ENCODE measurements at places on chromosomes 2 and 18.

DNA sequence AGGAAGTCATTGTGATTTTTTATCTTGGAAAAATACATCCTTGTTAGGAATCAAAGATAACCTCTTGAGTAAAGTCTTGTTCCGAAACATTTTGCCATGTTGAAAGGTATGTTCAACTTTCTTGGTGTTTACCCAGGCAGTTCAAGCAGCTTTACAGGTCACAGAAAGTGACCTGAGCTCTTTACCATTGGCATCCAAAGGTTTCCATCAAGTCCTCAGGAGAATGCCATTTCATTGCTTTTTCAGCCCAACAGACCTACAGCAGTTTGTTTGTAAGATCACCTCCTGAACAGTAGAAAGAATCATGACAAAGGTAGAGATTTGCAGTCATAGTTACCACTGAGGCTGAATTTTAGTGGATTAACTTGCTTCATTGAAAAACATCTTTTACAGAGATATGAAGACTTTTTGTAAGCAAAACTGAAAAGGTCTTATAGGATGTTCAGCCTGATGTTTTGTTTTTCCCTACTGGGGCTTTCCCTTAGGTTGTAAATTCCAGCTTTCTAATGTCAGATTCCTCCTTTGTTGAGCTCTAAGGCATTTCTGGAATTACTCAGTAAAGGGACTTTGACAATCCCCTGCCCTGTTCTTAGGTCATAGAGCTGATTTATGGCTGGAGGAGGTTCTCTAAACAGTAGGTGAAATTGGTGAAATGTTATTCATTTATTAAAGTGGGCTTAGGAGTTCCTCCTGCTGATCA is 236.8 kb upstream of the RBMS1 start:
- DNase-seq = no peak

- DNase-seq = no peak
These were observed 58.7 kb downstream of the GBX2 start for GRCh38 chr2:236109473-236109872.

DNA sequence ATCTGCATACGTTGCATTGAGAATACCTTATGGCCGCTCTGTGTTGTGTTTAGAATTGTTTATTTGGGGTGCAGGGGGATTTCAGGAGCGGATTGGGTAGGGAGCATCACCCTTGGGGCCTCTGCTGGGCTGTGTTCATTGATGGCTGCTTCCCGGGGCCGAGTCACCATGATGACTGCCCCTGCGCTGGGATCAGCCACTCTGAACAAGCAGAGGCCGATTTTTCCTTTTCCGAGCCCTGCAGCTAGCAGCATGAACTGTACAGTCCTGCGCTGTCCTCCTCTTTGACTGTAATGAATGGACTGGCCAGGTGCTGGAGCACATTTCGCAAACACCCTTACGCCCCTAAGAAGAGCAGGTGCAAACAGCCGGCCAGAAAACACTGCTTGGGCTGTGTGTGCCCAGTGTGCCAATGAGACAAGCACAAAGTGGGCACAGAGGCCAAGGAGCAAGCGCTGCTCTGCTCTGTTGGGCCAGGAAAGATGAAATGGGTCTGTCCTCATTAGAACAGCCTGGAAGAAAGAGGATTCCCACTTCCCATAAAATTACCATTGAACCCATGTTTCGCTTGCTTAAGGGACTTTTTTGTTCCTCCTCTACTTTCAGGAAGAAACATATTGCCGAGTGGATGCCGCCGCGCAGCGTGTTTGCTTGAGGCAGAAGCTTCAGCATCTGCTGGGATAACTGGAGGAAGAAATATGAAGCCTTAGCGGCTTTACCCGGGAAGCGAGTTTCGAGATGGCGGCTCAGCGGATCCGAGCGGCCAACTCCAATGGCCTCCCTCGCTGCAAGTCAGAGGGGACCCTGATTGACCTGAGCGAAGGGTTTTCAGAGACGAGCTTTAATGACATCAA is 82.7 kb downstream of the SH3BP4 start:
- DNase-seq = no peak

- no peak for DNase-seq
These were observed 282.0 kb downstream of the RPRM start for GRCh38 chr2:153196378-153197058.

DNA sequence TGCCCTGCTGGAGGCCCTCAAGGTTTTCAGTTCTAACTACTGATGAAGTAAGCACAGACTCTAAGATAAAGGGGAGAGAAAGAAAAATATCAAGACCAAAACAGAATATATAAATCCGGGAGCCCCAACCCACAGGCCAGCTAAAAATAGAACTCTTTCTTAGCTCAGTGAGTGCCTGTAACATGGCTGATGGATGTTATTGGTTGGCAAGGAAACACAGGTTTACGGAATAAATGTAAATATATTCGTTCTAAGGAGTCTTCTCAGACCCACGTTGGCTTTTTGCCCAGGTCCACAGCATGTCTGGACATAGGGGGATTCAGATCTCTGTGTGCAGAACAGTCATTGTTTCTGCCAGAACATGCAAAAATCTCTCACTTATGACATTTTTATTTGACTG is 139.0 kb upstream of the SERPINE2 start:
- DNase-seq = no peak

DNA sequence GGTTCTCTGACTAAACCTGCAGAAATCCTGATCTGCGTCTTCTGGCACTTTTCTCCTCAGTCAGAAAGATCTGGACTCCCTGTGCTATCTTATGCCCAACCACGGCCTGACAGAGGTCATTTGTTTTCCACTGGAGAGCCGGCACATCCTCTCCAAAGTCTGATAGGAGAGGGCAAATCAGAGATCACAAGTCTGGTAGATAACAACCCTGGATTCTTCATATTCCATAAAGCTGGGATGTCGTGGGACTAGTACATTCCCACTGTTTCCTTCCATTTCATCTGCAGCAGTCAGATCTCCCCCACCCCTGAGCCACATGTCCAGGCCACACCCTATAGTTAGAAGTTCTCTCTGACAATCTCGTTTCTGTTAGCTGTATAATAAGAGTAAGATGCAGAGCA is 157.0 kb downstream of the MGAT5 start:
- DNase-seq = no peak

GRCh38 chr2:191012845-191013681 is 908 bp downstream of the STAT1 start:
- DNase-seq = no peak

GRCh38 chr2:217749008-217749407 is 253.8 kb downstream of the TNS1 start:
- no peak for DNase-seq

GRCh38 chr2:146986161-146986560 is 858.7 kb upstream of the ACVR2A start:
- DNase-seq = no peak

GRCh38 chr2:216713691-216714336 is 18.5 kb upstream of the IGFBP5 start:
- no peak for DNase-seq

DNA sequence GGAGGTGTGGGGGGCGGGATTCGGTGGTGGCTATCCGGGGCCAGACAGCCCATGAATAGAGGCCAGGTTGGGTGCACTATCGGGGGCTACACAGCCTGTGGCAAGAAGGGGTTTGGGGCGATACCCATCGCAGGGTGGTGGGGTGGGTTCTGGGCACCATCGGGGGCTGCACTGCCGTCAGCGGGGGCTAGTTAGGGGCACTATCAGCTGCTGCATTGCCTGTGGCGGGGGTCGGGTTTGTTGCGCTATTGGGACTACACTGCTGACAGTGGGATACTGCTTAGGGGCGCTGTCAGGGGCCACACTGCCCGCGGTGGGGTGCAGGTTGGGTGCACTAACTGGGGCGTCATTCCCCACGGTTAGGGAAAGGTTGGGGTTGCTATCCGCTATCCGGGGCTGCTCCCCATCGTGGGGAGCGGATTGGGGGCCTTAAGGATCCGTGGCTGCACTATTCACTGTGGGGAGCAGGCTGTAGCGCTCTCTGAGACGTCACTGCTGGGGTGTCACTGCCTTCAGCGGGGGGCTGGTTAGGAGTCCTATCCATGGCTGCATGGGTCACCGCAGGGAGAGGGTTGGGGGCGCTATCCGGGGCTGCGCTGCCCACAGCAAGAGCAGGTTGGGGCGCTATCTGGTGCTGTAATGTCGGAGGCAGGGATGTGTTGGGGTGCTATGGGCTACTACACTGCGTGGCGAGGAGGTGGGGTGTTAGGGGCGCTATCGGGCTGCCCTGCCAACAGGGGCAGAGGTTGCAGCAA is 76.5 kb upstream of the SLC35G4 start:
- no peak for DNase-seq

GRCh38 chr2:95029898-95030341 is 4.4 kb downstream of the MAL start:
- DNase-seq = no peak

DNA sequence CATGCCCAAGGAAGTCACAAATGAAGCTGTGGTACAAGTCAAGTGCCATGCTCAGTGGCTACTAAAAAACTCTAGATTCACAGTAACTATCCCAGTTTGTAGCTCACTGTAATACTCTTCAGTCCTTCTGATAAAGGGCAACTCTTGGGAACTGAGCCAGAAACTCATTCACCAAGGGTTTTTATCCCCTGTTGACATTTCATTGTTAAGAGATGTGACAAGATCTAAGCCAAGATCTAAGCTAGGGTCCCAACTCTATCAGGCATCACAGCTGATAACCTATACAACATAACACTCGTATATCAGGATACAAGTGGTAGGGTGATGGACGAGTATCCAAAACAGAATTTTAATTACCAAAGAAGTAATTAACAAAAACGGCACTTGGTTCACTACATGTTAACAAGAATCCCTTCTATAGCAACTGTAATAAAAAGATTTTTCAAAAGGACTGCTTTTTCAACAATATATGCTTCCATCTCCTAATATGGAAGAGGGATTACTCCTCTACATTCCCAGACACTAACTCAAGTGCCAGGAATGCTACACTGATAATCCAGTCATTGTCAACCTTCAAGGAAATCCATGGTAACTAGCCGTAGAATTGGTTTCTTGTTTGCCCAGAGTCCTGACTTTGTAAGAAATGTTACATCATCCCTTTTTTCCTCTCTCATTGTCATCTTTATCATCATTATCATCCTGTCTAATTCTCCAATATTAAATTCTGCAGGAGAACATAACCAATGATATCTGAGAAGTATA is 111.7 kb downstream of the CDH2 start:
- DNase-seq = no peak

DNA sequence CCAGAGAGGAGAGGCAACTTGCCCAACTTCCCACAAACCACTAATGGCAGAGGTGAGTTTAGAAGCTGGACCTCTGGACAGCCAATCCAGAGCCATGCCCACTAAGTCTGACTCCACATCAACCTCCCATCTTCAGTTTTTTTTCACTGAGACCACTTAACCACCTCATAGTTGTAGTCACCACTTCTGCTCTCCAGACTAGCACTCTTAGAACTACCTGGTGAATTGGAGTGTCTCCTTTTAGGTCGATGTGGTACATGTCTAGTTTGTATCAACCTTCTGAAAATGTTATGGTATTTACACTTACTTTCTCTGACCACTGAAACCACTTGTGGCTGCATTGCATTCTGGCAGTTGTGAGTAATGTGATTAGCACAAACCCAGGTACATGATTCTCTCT is 743.6 kb upstream of the FANCL start:
- no peak for DNase-seq

DNA sequence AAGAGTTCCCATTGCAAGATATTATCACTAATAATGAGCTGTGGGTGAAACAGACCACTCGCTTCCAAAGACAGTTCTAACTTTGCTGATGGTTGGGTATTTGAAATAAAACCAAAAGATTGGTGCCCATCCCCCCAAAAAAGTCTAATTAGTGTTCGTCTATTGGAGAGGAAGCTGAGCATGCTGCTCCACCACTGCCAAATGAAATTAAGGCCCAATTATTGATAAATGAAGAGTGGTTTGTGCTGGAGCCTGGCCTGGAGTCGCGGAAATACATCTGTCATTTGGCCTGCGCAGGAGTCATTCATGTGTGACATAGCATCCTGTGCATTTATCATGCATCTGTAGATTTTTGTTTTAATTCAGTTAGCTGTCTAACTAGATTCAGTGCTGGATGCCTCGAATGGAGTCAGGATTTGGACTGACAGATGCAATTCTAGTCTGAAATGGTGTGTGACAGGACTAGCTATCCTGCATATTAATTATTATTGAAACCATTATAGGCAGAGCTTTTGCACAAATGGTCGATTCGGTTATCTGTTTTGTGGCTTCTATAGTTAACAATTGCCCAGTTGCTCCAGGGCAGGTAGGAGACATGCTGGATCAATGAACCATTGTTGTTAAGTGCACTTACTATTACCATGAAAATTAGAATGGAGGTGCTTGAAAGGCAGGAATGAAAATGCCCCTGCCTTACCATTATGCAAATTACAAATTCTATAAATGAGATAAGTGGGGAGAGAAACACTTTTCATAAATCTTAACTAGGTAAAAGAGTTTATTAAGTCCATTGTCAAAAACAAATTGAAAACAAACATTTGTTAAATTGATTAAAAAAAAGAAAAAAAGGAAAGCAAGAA is 450.4 kb upstream of the TCF4 start:
- no peak for DNase-seq

GRCh38 chr18:36114251-36114650 is 14.9 kb downstream of the SLC39A6 start:
- DNase-seq = no peak

All from activated gamma-delta T cell (primary cell).